Daoy (cell line): ENCODE measurements at places on chromosomes 13 and 19. TPM values are rescaled to one million over a fixed set of nuclear protein-coding genes. Genes with fewer than 3 reads are reported as not detected.

- no peak for DNase-seq
Observed at GRCh38 chr19:4098493-4098892, 25.4 kb downstream of the MAP2K2 start.

GRCh38 chr19:3617463-3617862 is 9.1 kb downstream of the CACTIN start:
- DNase-seq: no peak

GRCh38 chr19:44878120-44878865 is 12.8 kb upstream of the TOMM40 start:
- no peak for DNase-seq

DNA sequence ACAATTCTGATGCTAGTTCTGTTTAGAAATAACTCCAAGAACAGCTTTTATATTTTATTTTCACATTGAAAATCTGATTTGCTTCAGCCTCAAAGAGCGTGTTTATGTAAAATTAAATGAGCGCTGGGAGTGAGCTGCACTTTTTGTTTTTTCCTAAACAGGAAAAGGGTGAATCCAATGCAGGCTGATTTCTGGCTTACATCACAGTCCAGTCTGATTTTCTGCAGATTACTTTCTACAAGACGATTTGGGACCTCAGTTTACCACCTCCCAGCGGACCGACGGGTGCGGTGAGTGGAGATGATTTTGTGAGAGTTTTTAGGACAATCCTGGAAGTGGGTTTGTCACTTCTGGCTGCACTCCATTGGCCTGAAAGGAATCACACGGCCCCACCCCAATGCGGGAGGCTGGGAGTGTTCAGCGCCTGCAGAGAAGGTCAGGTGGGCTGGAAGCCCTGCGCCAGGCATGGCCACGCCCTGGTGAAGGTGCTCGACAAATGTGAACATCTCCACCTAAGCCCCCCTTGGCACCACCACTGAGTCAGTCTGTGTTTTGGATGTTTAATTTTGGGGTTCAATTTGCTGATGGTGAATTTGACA is 90.1 kb downstream of the ANKRD10 start:
- DNase-seq: no peak

DNA sequence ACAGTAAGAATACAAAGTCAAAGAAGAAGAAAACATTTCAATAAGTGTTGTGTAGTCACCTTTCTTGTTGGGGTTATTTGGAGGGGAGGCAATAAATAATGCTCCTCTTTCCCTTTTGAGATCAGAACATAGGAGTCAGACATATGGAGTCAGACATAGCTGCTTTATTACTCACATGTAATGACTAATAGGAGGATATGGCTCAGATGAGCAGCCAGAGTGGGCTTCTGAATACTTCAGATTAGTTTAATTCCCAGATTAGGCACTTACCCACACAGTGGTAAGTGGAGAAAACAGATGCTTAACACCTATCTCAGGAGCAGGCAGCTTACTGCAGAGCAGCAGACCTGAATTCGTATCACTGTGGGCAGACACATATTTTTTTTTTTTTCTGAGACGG is 31.7 kb upstream of the C1QTNF9B start:
- DNase-seq: peak; percentile 58

LIPE gene
- 6.7 and 7.4 TPM in 2 replicates for total RNA-seq

GRCh38 chr19:51794885-51795490 is at the start of gene FPR3:
TSS of gene FPR3 (plus strand) at chr19:51795157. CDS start at chr19:51823749, 28,592 bp downstream.
- no peak for DNase-seq

GRCh38 chr19:48539503-48540096 is 12.4 kb upstream of the SULT2B1 start:
- peak; percentile 69 for DNase-seq

GRCh38 chr13:67168384-67168783 is 61.8 kb downstream of the PCDH9 start:
- DNase-seq: no peak

CTXN1 gene
- total RNA-seq: 1.2 and 3.8 TPM in 2 replicates

EFNB2 gene
- total RNA-seq: 11.0 and 12.3 TPM in 2 replicates
